ENCODE measurements at places on chromosomes 3 and 15.

DNA sequence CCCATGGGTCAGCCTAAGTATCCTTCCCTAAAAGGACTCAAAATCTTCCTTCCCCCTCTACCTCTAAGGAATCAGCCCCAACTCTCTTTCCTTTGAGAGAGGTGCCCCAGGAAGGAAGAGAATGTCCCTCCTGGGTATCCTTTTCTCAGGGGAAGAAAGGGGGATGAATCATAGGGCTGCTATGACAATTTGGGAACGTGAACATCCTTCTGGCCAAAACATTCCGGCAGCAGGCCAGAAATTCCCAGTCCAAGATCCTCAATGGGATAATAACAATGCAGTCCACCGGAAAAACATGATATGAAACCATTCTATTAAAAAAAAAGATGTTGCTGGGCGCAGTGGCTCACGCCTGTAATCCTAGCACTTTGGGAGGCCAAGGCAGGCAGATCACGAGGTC is 50.8 kb upstream of the CACNA2D3 start:
- no peak for DNase-seq

DNA sequence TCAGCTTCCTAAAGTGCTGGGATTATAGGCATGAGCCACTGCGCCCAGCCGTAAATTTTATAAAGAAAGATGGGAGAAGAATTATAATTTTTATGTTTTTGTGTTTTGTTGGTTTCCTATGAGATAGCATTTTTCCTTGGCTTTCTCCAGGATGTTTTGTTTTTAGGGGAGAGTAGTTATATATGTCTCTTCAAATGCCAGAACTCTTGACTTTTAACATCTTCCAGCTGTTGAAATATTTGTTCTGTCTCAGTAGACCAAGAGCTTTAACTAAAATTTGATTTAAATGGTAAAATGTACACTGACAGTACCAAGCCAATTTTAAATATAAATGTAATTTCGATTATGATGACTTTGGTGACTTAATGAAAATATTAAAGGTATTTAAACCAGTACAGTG is 96.8 kb downstream of the DHX36 start:
- no peak for DNase-seq

DNA sequence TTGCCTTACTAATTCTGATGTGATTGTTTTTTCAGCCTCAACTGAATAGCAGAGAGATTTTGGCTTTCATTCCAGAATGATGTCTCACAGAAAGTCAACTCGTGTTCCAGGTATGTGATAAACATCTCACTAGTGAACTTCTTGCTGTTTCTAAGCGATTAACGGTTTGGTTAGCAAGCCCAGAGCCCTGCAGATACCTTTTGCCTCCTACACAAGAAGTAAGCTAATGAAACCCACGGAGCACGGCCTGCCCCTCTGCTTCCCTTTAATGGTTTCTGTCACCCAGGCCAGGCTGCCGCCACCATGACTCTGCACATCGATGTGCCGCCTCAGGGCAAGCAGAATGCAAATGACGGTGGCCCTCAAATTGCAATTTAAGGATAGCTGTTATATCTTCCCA is 155.9 kb upstream of the ICE2 start:
- no peak for DNase-seq

- DNase-seq = no peak
Measured at GRCh38 chr3:193240850-193241706, at the start of gene PLAAT1. Gene PLAAT1, plus strand, starts transcription at chr3:193241222. Its CDS starts 14,429 bp downstream, at chr3:193255651.

GRCh38 chr3:42014921-42015533 is 53.1 kb upstream of the ULK4 start:
- DNase-seq = no peak

- no peak for DNase-seq
Measured at GRCh38 chr3:117887901-117888300, 1146.7 kb downstream of the IGSF11 start.

GRCh38 chr3:96070678-96071077 is 743.7 kb upstream of the EPHA6 start:
- no peak for DNase-seq

DNA sequence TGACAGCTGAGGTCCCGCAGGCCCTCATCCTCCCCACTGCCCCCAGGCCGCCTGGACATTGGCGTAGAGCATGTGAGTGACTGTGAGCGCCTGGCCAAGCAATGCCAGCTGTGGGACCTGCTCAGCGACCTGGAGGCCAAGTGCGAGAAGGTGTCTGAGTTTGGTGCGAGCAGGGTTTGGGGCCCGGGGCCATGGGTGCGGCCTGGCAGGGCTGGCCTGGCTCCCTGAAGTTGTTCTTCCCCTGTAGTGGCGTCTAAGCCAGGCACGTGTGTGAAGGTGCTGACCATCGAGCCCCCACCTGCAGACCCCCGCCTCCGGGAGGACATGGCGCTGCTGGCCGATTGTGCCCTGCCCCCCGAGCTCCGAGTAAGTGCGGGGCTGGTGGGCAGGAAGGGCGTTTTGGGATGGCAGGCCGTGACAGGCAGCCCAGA is 4.2 kb downstream of the ABTB1 start:
- no peak for DNase-seq

GRCh38 chr15:90859234-90860131 is 8.9 kb upstream of the FURIN start:
- no peak for DNase-seq

DNA sequence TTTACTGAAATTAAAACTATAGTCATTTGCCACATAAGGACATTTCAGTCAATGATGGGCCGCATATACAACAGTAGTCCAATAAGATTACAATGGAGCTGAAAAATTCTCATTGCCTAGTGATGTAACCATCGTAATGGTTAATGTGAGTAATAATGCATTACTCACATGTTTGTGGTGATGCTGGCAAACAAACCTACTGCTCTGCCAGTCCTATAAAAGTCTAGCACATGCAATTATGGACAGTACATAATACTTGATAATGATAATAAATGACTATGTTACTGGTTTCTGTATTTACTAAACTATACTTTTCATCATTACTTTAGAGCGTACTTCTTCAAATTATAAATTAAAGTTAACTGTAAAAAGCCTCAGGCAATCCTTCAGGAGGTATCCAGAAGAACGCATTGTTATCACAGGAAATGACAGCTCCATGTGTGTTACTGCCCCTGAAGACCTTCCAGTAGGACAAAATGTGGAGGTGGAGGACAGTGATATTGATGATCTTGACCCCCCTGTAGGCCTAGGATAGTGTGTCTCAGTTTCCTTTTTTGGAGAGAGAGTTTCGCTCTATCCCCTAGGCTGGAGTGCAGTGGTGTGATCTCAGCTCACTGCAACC is 102.7 kb downstream of the ATP1B3 start:
- no peak for DNase-seq

DNA sequence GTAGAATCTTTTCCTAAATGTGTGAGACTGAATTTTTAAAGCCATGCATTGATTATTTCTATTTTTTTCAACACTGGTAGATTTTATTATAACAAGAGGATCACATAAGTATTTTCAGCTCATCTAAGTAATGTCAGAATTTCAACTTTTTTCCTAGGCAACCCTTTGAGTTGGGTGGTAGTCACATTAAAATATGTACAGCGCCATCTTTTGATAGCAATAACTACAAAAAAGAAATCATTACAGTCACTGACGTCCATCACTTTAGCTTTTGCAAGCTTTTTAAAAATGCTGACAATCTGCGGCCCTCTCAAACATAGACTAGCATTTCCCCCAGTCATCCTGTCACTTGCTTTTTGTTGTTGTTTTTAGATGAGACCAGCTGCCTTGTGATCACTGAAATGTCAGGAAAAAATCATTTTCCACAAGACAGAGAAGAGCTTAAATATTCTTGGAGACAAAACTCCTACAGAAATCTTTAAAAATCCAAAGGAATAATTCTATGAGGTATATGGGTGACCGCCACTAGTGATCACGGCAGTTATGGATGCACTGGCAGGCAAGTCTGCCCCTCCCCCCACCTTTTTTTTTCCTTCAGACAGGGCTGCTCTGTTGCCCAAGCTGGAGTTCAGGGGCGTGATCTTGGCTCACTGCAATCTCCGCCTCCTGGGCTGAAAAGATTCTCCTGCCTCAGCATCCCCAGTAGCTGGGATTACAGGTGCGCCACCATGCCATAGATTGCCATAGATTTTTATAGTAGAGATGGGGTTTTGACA is 384.0 kb upstream of the KCNMB2 start:
- no peak for DNase-seq

- DNase-seq = no peak
Measured at GRCh38 chr3:136954251-136954650, 3.5 kb upstream of the IL20RB start.

GRCh38 chr15:101307897-101308603 is 13.0 kb upstream of the SNRPA1 start:
- no peak for DNase-seq

- no peak for DNase-seq
Measured at GRCh38 chr3:42182555-42182954, 83.4 kb downstream of the CCK start.

GRCh38 chr3:46929324-46929723 is 47.2 kb downstream of the CCDC12 start:
- no peak for DNase-seq

DNA sequence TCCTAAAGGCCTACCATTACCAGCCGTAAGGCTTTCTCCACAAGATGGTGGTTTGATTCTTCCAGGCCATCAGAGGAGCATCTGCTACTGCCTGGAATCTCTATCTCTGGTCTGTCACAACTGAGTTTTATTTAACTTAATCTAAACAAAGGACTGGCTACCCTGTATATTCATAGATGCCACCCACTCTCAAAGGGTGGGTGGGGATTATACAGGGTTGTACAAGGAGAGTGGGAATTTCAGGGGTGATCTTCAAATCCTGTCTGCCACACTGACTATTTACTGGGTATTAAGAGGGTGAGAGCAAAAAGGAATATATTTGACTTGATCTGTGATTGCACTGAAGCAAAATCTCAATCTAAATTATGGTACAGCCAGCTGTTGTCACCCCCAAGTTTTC is 253.3 kb downstream of the MBNL1 start:
- no peak for DNase-seq

- no peak for DNase-seq
Measured at GRCh38 chr3:72288955-72289691, 504.2 kb upstream of the PROK2 start.

GRCh38 chr3:76300746-76301145 is 515.4 kb upstream of the ZNF717 start:
- no peak for DNase-seq

Data from stimulated activated CD4-positive, alpha-beta T cell treated with anti-CD3 and anti-CD28 coated beads, TNF-alpha, amount 100 ng/mL, for 24 hours (primary cell).